ENCODE measurements at places on chromosomes 5 and 9.

- no peak for DNase-seq
Observed at GRCh38 chr5:95924720-95925377, 36.8 kb downstream of the ELL2 start.

- DNase-seq: peak; percentile 95
Observed at GRCh38 chr9:128552153-128552743, at the start of gene SPTAN1. Gene SPTAN1, plus strand, starts transcription at chr9:128552587. Its CDS starts 14,154 bp downstream, at chr9:128566741.

DNA sequence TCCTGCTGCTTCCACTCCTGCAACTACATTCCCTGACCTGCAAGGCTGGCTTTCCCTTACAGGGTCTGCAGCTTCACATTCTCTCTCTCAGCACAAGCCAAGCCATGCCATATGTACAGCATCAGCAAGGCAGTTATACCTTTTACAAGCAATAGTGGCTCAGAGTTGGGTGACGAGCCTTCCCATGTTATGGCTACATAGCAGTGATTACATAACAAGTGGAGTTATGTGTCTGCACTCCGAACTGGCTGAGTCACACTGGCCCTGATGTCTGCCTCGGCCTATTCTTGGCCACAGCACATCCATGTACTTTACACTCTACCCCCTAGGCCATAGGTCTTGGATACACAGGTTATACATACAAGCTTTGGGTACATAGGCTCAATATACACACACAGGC, 52.0 kb upstream of the SNCAIP start:
- DNase-seq: no peak

- no peak for DNase-seq
Observed at GRCh38 chr5:98110791-98111190, 662.7 kb upstream of the RGMB start.

- no peak for DNase-seq
Observed at GRCh38 chr5:127916885-127917573, 166.5 kb upstream of the SLC12A2 start.

DNA sequence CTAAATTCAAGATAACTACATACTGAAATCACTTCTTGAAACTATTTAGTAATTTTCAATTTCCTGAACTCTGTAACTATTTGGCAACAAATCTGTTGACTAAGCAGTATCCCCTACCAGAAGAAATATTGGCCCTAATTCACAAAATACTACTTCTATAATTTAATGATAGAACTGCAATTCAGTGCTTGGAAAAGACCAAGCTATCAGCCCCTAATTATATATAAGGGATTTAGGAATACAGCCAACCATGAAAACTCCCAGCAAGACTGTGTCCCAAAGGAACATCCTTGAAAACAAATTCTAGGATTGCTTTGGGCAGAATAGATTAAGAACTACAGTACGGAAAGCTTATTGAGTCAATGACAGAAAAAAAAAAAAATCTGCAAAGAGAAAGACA, 169.2 kb downstream of the RAB3C start:
- no peak for DNase-seq

DNA sequence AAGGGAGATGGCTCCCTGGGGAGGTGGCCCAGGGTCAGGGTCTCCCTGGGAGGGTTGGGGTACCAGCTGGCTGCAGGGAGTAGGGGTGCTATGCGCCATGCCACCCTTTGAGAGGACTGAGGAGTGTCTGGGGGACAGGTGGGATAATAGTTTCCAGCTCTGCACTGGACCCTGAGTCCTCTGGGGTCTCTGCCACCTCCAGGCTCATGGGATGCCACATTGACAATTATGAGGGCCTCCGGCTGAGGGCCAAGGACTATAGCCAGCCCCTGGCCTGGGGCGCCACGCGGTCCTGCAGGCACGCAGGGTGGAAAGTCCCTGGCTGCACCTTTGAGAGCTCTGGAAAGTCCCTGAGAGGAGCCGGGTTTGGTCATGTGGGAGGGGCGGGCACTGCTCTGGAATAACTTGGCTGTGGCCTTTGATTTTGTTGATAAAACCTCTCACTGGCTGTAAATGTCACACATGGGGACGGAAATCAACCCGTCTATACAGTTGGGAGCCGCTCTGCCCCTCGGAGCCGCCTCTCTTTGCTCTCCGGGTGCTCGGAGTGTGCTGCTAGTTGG, 16.0 kb downstream of the TRAF2 start:
- peak; percentile 94 for DNase-seq
